ENCODE measurements at places on chromosomes 1 and 21.

- DNase-seq, result no peak
Observed at GRCh38 chr1:21649315-21649714, 19.8 kb downstream of the RAP1GAP start.

DNA sequence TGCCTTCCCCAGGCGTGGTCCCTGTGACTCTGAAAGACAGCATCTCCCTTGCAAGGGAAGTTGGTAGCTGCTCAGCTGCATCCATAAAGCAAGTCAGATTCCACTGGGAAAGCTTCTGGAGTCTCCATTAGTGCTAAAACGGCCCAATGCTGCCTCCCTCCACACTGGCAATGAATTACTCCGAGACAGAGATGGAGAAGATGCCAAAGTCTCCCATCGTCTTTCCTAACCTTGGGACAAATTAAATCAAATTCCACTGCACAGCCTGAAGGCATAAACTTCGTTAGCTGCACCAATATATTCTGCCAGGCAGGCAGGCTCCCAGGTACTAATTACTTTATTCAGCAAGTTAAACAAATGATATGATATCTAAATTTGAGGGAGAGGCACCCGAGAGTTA is 106.3 kb upstream of the GJB5 start:
- no peak for DNase-seq

DNA sequence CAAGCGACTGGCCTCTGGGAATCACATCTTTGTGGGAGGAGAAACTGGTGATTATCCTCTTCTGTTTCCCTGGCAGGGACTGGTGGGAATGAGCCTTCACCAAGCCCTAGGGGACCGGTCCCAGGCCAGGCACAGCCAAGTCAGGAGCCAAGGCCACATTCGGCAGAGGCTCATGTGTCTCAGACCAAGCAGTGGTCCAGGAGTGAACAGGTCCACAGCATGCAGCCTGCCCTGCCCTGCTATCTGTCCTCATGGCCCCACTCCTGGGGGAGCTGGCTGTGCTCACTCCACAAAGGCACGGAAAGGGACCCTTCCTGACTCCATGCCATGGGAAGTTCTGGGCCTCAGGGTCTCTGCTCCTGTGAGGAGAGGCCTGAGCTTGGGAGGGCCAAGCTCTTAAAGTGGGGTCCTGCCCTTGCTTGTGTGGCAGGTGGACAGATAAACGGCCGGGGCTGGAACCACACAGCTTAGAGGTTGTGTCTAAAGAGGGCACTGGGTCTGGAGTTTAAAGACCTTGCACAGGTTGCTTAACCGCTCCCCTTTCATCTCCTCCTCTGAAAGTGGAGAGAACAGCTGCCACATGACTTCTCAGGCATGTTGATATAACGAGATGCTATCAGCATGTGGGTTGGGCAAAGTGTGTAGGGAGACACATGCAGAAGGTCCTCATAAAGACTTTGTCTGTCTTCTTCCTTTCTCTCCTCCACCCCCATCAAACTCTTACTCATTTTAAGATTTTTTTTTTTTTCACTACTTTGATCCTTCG is 57.5 kb downstream of the CASQ2 start:
- DNase-seq, result no peak

- DNase-seq, result no peak
Observed at GRCh38 chr1:99490031-99490430, 155.9 kb upstream of the PALMD start.

DNA sequence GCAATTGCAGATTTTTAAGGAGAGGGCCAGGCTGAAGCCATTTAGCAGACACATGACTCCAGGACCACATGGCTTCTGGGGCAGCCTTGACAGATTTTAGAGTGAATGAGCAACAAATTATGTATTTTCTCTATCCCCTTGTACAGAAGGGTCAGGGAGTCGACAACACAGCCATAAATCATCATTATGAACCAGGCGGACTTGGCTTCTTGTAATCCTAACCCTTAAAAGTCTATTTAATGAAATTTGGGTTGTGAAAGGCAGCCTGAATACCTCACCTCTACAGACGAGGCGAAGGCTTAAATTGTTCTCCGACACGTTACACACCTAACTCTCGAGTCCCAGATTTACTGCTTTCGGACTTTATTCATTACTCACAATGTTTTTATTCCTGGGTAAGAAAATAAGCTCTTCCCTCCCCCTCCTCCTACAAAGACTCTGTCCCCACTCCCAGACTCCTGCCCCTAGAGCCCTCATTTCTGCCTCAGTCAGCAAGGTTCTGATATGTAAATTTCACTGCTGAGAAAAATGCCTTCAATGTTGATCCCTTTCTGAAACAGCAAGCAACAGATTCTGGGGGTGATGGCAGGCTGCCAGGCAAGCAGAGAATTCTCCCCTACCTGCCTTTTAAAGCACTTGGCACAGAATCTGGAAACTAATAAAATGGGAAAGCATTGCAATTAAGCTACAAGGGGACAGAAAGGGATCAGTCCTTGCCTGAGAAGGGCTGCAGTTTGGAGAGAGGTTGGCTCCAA is 51.6 kb downstream of the PLPP3 start:
- no peak for DNase-seq

- DNase-seq, result no peak
Observed at GRCh38 chr1:186807163-186807562, 21.6 kb upstream of the PLA2G4A start.

DNA sequence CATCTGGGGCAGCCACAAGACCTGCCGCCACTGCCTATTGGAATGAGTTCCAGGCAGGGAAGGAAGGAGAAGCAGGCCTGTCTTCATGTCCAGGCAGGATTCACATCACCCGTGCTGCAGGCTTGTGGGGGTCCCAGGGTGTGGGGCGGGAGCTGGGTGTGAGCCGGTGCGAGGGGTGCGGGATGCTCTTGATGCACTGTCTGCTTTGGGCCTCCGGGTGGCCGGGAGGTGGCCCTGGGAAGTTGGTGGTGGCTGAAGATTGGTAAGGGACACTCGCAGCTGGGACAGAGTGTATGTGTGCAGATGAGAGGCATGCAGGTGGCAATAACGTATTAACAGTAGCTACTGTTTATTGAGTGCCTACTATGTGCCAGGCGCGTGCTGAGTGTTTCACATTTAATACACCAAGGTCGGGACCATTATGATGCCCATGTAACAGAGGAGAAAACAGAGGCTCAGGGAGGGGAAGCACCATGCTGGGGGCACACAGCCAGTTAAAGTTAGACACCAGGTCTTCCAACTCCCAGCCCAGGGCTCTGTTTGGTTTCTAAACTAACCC is 3.3 kb downstream of the CROCC start:
- DNase-seq, result no peak

- DNase-seq, result no peak
Observed at GRCh38 chr1:107683683-107684082, 281.3 kb downstream of the VAV3 start.

DNA sequence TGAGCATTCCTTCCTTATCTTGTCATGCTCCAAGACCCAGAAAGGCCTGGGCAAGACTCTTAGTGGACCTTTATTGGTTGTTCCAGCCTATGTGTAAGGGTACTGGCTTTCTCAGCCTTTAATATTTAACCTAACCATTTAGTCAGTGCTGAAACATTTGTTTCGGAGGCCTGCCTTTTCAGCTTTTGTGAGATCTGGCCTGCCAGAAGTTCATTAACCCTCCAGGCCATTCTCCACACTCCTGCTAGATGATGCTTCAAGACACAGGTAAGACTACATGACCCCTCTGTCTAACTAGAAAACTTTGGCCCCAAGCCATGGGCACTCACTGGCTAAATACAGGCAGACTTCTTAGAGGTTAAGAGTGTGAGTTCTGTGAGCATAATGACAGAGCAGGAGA is 138.4 kb upstream of the ZP4 start:
- DNase-seq, result no peak

- DNase-seq, result no peak
Observed at GRCh38 chr21:41066086-41066938, 101.6 kb upstream of the BACE2 start.

DNA sequence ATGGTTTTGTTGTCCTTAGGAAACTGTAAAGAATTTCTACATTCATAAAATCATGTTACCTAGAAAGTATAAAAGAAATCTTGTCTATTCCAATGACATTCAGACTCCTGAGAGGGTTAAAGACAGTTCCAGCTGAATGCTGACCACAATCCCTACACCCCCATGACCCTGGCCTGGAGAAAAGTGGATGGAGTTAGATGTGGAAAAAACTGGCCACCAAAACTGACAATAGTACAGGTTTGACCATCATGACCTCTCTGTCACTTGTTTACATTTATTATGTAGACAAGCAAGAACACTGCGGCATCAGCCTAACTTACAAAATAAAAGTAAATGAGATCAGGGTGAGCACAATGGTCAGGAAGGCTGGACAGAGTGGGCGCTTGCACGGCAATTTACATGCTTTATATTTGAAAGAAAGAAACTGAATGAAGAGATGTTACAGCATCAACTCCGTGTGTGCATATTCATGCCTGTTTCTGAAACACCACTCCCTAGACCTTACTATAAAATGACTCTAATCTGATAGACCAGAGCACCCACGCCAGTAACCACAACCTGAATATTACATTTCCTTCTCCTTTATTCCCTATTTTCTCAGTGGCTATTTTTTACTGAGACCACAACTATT is 116.0 kb downstream of the ESRRG start:
- DNase-seq, result no peak

GRCh38 chr1:32944180-32944579 is 20.4 kb downstream of the RNF19B start:
- DNase-seq, result no peak

GRCh38 chr21:25734654-25734903 is 125 bp downstream of the ATP5PF start:
- no peak for DNase-seq

- no peak for DNase-seq
Observed at GRCh38 chr1:102045752-102046151, 49.0 kb upstream of the OLFM3 start.

GRCh38 chr1:59545830-59546229 is 248.9 kb downstream of the FGGY start:
- no peak for DNase-seq

DNA sequence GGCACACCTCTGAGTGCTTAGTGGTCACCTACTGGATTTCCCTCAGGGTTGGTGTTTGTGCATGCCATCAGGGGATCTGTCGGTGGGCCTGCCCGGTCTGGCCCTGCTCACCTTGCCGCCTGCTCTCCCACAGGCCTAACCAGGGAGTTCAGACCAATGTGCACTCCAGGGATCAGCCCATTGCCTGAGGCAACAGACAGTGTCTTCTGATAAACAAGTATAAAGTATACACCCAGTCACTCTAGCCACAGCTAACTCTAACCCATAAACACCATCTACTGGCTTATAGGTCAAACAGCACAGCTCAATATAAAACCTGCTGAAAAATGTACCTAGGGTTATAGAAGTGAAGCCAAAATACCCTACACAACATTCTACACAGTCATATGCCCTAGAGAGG is 1300.0 kb downstream of the PLA2G4A start:
- DNase-seq, result no peak

GRCh38 chr1:154707901-154708463 is 100.0 kb upstream of the ADAR start:
- no peak for DNase-seq

DNA sequence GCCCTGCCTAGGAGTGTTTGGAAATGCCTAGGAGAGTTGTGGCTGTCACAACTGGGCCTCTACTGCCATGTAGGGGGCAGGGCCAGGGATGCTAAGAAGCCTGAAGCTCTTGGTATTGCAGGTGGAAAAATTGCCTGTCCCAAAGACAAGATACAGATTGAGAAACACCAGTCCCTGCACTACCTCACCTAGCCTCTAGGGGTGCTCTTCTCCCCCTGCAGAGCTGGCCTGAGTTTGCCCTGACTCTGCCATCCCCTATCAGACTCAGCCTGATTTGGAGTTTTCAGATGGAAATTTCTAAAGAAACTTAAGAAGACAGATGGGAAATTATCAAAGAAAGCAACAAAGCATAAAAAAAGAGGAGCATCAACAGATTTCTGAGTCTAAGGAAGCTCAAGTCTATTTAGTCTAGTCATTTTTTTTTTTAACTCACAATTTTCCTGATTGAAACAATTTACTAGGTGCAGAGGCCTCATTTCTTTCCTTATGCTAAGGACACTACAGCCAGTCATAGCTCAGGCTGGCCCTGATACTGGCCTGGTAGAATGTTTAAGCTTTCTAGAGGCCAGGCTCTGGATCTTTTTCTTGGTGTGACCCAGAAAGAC is 61.4 kb upstream of the LRRN2 start:
- DNase-seq, result peak; percentile 10

- DNase-seq, result no peak
Observed at GRCh38 chr21:19468991-19469715, 1065.6 kb upstream of the TMPRSS15 start.

DNA sequence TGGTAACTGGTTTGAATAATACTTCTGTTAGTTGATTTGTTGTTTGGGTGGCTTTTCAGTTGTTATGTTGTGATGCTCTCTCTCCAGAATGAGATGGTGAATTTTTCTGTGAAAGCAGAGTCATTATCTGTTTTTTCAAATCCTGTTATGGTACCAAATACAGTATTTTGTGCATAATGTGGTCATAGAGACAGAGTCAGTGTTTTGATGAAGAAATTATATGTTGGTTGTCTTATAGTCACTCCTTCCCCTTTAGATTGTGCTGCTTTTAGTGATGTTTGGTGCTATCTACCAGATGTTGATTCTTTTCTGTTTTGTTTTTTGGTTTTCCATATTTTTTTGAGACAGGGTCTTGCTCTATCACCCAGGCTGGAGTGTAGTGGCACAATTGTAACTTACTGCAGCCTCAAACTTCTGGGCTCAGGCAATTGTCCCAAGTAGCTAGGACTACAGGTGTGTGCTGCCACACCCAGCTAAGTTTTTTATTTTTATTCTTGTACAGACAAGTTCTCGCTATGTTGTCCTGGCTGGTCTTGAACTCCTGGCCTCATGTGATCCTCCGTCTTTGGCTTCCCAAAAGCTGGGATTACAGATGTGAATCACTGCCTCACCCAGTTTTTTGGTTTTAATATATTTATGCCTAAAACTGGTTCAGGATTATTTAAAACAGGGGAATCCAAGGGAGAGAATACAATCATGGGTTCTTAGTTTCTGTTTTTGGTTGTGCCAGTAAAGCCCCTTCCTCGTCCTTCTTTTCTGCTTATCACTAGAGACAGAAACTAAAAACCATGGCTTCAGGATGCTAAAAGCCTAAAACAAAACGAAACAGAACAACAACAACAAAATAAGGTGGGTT is 7.3 kb downstream of the PPP2R5A start:
- DNase-seq, result no peak

DNA sequence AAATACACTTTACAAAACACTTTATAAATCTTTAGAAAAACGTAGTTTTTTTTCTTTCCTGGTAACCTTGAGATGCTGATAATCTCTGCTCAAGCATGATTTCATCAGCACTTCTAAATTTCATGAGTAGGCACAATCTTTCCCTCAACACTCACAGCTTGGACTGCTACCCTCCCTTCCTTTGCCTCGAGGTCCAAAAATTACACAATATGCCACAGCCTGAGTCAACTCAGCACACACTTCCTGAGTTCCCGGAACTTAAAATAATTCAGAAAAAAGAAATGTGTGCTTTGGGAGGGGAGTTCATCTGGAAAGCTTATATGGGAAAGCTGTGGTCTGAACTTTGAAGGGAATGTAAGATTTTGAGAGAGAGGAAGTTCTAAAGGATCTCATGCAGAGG is 5.9 kb downstream of the CLCA2 start:
- peak; percentile 82 for DNase-seq

- no peak for DNase-seq
Observed at GRCh38 chr1:205916541-205916940, 26.7 kb downstream of the SLC26A9 start.

Measured in CD14-positive monocyte (primary cell).